ENCODE measurements at places on chromosomes 1 and 21.

DNA sequence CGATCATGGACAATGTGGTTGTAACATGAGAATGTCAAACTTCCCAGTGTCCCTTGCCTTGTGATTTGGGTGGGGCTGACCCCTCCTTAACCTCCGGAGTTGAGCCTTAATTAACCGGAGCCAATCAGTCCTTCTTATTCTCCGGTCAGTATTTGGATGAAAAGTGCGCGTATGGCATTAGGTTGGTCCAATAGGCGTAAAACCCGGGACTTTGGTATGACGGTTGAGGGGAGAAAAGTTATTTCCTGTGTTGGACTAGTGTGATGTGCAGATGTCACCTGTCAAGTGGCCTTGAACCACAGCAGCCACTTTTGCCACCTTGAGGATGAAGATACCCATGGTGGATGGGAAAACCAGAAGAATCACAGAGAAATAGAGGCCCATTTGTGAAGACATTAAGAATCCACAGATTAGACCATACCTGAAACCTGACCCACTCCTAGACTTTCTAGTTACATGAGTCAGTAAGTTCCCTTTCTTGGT, 5.1 kb downstream of the PAFAH2 start:
- no peak for DNase-seq

GRCh38 chr1:150778409-150778808, 12.8 kb upstream of the CTSS start:
- no peak for DNase-seq

GRCh38 chr1:1230656-1231399, 973 bp downstream of the SDF4 start:
- peak; percentile 38 for DNase-seq

GRCh38 chr1:183323849-183324683, 94.1 kb downstream of the NMNAT2 start:
- DNase-seq: no peak

DNA sequence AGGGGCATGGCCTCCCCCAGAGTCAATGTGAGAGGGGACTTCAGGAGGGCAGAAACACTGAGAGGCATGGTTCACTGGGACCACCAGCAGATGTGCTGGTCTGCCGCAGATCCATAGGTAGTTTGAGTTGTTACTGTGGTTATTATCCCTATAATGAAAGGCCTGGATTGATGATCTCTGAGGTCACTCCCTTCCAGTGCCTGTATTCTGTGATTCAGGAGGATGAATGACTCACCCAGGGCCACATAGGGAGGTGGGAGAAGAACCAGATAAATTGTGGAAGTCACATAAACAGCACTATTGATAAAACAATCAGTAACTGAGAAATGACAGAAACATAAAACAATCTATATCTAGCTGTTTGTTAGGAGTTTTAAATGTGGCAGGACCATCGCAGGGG, 22.7 kb upstream of the ACTL8 start:
- no peak for DNase-seq

GRCh38 chr1:219659684-219660083, 46.8 kb upstream of the ZC3H11B start:
- no peak for DNase-seq
